ENCODE measurements at places on chromosomes 11 and 22. TPM values are rescaled to one million over a fixed set of nuclear protein-coding genes. Genes with fewer than 3 reads are reported as not detected.
A peak's percentile ranks its signal among the peaks of the same experiment; 100 is the strongest.

GRCh38 chr11:130379276-130379675, 49.1 kb downstream of the ADAMTS8 start:
- no peak for DNase-seq

DNA sequence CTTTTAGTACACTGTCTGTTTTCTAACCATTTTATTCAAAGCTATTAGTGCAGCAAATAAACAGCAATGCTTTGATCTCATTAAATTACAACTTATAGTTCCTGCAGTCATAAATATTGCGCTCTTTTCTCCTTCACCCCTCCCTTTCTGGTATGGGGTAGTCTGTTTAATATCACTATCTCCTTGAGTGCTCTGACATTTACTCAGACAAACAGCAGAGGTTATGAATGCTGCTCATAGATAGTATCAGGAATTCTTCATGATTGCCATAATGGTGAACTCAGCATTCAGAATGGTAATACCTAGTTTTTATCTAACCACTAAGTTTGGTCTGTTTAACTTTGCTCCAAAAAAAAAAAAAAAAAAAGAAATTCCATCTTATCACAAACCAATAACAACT, 87.4 kb downstream of the EIF3M start:
- DNase-seq, result no peak

- no peak for DNase-seq
Observed at GRCh38 chr11:12321217-12321937, 56.0 kb upstream of the PARVA start.

DNA sequence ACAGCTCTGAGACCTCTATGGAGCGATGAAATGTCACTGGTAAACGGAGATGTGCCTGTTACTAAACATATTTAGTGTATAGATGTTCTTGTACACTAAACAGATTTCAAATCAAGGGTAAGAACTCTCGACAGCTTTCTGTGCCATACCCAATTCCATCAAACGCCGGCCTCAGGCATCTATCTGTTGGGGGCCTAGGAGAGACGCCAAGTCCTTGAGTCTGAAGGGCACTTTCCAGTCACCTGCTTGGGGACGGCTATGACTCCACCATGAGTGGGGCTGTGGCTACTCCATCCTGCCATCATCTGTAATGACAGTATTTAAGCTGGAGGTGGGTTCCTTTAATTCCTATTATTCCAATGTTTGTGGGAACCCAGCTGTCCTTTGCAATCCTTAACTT, 87.8 kb downstream of the SHANK2 start:
- no peak for DNase-seq

DNA sequence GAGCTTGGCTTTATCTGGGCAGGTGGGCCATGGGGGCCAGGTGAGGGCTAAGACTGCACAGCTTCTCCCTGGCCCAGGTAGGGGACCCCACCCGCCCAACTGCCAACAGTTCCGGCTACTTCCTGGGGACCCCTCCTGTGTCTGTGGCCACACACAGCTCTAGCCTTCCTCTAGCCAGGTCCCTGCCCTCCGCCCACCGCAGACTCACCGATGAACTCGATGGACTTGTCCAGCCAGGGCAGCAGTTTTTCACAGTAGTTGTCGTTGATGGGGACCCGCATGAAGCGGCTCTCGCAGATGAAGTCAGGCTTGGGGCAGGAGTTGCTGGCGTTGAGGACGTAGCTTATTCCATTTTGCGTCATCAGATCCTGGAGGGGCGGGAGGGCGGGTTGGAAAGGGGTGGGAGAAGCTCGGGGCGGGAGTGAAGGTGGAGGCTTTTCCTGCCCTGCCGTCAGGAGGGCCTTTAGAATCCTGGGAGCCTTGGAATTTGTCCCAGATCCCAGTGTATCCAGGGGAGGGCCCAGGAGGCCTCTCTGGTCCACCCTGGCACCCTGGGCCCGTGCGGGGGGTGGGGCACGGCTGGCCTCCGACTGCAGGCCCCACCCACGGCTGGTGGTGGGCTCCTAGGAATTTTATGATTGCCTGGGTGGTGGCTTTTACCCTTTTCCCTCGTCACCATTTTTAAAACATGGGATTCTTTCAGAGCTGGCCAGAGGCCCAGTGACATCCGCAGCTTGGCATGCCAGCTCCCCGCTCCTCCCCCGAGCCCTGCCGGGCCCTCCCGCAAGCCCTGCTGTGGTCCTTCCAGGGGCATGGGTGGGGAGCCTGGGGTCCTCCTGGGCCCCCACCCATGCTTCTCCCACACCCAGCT, 13.9 kb downstream of the DUSP8 start:
- DNase-seq, result no peak

GRCh38 chr22:28670161-28670560, 9.5 kb downstream of the TTC28 start:
- no peak for DNase-seq

KRTAP5-11 gene
- not detected for polyA plus RNA-seq

DNA sequence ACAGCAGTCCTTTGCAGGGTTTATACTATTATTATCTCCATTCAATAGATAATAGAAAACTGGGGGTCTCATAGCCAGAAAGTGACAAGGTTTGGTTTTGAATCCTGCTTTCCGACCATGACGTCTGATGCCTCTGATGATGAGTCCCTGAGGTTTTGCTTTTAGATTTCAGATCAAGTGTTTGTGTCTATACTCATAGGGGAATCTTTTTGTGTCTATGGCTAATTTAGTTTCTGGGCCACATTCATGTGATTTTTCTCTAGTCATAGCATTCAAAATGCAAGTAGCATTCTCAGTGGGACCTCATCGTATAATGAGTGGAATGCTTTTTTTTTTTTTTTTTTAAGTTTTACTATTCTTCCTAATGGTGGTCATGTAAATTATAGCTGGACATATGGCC, 72.9 kb downstream of the TNRC6B start:
- DNase-seq, result no peak

- no peak for DNase-seq
Observed at GRCh38 chr11:74966651-74967050, 17.6 kb downstream of the SPCS2 start.

GRCh38 chr11:20004866-20005265, 155.4 kb downstream of the DBX1 start:
- DNase-seq, result no peak

DNA sequence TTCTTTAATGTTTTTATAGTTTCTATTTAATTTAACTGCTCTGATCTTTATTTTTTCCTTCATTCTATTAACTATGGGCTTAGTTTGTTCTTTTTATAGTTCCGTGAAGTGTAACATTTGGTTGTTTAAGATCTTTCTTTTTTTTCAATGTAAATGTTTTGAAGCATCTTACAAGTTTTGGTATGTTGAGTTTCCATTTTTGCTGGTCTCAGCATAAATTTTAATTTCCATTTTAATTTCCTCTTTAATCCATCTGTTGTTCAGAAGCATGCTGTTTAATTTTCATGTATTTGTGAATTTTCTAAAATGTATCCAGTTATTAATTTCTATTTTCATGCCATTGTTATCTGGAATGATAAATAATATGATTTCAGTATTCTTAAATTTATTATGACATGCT, 17.0 kb upstream of the GLYATL2 start:
- DNase-seq, result no peak

SLC22A25 gene
- polyA plus RNA-seq, result not detected

DNA sequence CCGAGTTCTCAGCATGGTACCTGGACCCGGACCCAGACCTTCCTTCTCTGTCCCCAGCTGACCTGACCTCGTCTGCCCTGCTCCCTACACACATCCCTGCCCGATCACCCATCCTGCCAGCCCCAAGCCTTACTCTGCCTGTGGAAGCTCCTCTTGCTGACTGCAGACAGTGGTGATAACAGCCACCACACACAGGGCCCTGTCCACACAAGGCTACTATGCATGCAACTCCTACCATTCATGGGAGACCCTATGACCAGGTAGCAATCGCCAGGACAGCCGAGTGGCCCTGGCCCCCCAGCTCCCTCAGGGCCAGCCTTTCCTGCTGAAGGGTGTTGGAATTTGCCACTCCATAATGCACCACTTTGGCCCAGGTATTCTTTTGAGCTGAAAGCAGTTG, 233.6 kb downstream of the BRD1 start:
- DNase-seq, result no peak

CEP126 gene
- polyA plus RNA-seq, result 5.5 TPM

OR51B6 gene
- polyA plus RNA-seq, result not detected

FOLR3 gene
- polyA plus RNA-seq, result 1.6 TPM

GRCh38 chr22:47618180-47619010, 855.9 kb downstream of the TBC1D22A start:
- no peak for DNase-seq

FXYD6 gene
- 99.6 TPM for polyA plus RNA-seq

DNA sequence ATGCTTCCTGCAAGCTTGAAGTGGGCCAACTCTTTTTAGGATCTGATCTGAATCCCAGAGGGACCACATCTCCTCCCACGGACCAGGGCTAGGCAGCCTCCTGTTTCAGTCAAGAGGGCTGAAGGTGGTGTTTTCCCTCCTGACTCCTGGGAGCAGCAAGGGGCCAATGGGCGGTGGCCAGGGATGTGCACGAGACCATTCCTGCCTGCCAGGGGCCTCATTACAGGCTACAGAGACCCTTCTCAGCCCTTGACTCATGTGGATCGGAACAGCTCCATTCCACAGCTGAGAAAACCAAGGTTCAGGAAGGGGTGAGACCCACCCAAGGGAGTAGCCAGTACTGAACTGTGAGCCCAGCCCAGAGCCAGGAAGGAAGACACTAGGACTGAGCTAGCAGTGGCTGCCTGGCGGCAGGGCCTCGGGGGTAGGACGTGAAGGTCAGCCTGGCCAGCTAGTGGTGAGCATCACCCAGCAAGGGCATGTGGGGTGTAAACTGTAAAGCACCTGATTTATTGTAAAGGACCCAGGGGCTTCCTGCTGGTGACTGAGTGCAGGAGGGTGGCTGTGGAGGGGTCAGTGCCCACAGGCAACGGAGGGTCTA, 3.4 kb upstream of the P2RY6 start:
- DNase-seq, result no peak

PIH1D2 gene
- polyA plus RNA-seq, result 1.9 TPM

OR5T1 gene
- polyA plus RNA-seq, result not detected

DNA sequence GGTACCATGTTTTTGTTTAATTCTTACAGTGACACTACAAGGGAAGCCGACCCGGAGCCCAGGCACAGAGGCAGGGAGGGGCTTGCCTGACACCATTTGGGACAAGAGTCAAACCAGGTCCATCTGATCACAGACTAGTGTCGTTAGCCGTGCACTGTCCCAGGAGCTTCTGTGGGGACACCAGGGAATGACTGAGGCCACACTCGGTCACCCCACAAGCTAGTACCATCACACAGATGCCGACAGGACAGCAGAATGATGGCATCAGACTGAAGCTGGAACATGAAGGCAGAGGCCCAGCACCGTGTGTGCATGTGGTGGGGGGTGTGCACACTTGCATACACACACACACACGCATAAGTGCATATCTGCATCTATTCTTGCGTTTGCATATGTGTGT, 61.5 kb upstream of the NECTIN1 start:
- DNase-seq, result no peak

LINC01488 gene
- not detected for polyA plus RNA-seq

DNA sequence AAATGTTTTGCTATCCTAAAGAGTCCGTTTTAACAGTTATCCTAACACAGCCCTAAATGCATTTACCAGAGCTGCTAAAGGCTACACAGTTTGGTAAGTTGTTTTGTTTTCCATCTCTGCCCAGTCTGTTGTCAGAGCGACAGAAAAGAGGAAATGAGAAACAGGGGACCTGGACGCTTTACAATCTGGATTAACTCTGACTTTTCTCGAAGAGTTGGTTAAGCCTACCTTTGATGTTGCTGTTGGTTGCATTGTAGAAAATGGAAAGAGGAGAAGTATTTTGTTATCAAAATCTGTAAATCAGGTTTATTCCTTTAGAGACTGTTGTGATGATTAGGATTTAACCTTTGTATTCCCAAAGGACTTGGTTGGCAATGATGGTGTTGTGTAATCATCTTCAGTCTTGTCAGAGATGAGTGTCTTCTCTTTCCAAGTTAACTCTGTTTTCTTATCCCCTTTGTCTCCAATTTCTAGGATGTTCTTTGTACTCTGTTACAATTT, 481 bp downstream of the ANGPTL5 start:
- DNase-seq, result peak; percentile 14

TRAF6 gene
- 16.7 TPM for polyA plus RNA-seq

DNA sequence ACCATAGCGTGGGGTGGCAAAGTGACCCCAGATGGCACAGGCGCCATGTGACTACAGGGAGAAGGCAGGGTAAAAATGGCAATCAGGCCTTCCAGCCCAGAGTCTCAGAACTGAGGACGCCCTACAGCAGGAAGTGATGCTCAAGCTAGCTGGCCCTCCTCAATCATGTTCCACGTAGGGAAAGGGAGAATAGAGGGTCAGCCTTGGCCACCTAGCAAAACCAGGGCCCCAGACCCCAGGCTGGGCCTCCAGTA, 978 bp upstream of the ANKRD13D start:
- no peak for DNase-seq

DNA sequence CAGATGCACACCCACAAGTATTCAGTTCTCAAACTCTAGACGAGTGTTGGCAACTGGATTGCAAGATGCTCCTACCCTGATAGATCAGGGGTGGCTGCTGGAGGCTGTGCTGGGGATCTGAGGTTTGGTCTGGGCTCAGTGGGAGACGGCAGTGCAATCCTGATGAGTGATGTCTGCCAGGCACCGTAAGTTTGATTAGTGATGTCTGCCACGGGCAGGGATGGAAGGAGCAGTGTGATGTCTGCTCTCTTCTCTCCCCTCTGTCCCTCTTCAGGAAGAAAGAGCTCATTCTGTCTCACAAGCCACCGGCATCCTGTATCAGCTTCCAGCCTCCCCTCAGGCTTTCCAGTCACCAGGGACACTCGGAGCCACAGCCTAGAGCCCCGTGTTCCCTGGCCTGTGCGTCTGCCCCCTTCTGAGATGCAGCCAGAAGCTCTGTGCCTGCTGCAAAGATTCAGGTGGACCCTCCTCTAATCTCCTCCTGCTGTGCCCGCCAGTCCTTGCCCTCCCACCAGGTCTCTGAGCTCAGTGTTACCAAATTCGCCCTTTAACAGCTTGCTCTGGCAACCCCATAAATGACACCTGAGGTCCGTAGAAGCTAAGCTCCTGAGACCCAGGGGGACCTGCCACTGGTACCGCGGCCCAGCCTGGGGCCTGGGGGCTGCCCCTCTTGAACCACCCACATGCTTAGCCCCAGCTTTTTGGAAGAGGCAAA, 19.9 kb downstream of the TP53I11 start:
- DNase-seq, result no peak

DNA sequence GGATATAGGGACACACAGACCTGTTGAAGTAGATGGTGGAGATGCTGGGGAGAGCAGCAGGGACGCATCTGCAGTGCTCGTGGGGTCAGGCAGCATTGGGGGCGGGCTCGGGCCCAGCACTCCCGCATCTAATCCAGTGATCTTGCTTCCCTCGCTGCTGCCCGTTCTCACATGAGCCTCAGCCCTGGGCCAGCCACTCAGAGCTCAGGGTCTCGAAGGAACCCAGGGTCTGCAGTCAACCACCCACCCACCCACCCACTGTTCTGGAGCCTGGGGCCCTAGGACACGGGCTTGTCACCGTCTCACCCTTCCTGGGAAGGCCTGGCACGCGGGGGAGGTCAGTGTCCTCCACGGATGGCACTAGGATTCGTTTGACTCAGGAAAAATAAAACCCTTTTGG, 406.0 kb downstream of the TBC1D22A start:
- no peak for DNase-seq

METTL15 gene
- polyA plus RNA-seq, result 20.8 TPM

CLCF1 gene
- 12.9 TPM for polyA plus RNA-seq

- no peak for DNase-seq
Observed at GRCh38 chr11:132278801-132279574, 908.6 kb downstream of the NTM start.

OR56A1 gene
- not detected for polyA plus RNA-seq

All from left renal pelvis (tissue), 4 donors.